ENCODE measurements at places on chromosomes 11 and 22.
A peak's percentile ranks its signal among the peaks of the same experiment; 100 is the strongest.

DNA sequence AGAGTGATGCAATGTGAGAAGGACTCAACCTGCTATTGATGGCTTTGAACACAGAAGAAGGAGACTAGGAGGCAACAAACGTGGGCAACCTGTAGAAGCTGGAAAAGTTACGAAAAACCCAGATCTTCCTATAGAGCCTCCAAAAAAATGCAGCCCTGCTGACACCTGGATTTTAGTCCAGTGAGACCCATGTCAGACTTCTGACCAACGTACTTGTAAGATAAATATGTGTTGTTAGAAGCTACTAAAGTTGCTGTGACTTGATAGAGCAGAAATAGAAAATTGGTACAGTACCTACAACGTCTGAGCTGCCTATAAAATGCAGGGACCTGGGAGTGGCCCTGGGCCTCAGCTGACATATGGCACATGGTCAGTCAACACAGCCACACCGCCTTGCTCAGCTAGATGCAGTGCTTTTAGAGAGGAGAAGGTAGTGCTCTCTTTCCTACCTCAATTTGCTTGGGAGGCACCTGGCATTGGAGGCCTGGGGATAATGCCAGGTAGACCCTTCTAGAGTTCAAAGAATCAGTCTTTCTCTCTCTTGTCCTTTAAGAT is 97.4 kb downstream of the ARL14EP start:
- DNase-seq: no peak

DNA sequence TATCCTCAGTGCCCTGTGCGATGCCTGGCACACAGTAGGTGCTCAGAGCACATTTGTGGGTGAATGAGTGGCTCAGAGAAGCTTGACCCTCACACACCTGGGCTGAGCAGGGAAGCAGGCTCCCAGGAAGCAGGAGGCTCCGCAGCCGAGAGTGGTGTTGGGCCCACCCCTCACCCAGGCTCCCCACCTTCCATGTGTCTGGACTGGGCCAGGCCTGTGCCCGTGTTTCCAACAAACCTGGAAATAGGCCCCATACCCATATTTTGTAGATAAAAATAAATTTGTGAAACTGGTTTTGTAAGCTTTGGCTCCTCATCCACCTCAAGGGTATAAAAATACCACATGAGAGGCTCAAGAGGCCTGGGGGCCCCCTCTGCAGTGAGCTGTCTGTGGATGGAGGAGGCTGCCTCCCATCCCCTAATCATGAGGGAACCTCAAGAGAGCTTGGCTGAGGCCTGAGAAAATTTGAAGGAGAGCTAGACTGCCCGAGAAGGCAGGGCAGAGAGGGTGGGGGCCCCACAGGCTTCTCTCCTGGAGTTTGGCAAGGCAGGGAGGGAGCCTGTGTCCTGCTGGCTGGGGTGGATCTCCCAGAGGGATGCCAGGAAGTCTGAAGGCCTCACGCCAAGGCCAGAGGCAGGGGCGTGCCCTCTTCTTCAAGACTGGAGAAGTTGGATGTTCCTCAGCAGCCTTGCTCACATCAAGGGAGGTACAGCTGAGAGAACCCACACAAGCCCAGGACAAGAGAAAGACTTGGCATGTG is 147.0 kb upstream of the NECTIN1 start:
- DNase-seq: no peak

DNA sequence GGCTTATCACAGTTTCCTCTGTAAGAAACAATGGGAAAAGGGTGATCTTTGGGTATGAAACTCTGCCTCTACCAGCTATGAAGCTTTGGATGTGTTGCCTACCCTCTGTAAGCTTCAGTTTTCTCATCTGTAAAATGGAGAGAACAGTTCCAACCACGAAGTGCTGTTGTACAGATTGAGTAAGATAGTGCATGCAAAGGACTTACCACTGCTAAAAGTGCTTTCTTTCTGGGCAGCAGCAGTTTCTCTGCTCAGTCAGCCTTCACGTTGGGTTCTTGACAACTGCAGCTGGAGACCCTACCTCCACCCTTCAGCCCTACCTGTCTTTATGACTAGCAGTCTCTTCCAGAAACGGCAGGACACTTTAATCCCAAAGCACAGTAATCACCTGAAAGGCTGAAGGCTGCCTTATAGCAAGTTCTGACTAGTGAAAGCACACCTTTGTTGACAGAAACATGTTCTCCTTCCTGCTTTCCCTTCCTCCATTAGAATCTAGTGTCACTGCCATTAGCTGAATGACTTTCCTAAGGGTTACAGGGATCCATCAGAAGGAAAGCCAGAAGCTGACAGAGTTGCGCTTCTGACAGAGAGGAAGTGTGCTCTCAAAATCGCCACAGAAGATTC is 91.4 kb downstream of the RPL27A start:
- DNase-seq: no peak

DNA sequence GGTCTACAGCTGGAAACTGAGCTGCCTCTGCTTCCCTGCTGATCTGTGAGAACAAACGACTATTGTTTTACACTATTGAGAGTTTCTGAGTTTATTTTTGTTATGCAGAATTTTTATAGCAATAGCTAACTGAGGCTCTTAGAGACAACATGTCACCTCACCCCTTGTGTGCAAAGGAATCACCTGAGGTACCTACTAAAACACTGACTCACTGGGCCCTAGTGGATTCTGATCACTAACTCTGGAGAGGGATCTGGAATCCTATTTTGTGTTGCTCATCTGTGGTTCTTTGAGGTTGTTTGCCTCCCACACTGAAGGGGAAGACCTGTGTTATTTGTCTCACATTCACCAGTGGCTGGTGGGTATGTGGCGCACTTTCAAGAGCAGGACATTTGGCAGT is 13.4 kb upstream of the B3GAT1 start:
- DNase-seq: no peak

- DNase-seq: no peak
Observed at GRCh38 chr11:12901874-12902481, 107.1 kb upstream of the RASSF10 start.

DNA sequence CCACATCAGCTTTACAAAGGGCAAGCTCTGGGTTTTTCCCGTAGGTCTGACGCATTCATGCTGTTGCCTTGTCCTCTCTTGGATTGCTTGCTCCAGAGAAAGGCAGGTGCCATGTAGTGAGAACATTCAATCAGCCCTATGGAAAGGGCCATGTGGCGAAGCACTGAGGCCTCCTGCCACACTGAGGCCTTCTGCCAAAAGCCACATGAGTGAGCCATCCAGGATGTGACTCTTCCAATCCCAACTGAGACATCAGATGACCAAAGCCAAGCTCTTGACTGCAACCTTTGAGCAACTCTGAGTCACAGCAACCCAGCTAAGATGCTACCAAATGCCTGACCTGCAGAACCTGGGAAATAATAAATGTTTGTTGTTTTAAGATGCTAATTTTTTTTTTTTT is 9.0 kb upstream of the PANX3 start:
- DNase-seq: no peak

DNA sequence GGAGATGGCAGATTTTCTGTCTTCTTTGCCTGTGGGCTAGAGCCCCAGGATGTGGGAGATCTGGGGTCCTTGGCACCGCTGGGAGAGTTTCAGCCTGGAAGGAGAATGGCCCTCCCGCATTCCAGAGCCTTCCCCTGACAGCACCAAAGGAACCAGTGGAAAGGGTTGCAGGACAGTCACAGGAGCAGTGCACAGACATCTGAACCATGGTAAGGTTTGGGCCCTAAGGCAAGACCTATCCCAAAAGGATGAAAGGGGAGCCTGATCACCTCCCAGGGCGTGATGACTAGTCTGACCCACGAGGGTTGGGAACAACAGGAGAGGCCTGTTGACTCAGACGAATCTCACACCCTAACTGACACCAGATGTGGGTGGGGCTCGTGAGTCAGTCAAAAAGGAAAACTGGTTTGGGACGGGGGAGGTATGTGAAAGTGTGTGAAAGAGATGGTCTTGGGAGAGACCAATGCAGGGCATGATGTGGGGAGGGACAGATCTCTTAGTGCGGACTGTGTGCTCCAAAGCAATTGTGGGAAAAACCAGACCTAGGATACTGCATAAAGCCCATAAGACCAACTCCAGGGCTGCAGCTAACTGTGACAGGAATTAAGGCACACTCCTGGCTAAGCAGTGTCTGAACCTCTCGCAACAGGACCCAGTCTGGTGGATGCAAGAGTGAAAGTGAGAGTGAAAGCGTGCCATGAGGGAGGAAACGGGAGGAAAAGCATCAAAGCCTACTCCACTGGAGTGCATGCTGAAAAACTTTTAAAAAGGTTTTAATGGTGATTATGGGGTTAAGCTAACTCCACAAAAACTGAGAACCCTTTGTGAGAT is 39.1 kb upstream of the GLYAT start:
- DNase-seq: peak; percentile 39

GRCh38 chr22:36196254-36197064 is 5.2 kb downstream of the APOL4 start:
- no peak for DNase-seq

GRCh38 chr11:65884716-65885092 is 3.6 kb downstream of the FIBP start:
- DNase-seq: peak; percentile 88

DNA sequence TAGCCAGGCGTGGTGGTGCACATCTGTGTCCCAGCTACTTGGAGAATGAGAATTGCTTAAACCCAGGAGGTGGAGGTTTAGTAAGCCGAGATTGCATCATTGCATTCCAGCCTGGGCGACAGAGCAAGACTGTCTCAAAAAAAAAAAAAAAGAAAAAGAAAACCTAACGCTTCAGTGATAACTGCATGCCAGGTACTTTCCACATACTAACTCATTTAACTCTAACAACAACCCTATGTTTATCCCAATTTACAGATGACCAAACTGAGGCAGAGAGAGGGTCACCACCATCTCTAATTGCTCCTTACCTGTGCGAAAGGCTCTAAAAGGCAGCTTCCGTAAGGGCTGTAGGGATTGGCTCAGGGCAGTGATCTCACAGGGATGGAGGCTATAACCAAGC is 11.6 kb downstream of the PISD start:
- DNase-seq: peak; percentile 82

DNA sequence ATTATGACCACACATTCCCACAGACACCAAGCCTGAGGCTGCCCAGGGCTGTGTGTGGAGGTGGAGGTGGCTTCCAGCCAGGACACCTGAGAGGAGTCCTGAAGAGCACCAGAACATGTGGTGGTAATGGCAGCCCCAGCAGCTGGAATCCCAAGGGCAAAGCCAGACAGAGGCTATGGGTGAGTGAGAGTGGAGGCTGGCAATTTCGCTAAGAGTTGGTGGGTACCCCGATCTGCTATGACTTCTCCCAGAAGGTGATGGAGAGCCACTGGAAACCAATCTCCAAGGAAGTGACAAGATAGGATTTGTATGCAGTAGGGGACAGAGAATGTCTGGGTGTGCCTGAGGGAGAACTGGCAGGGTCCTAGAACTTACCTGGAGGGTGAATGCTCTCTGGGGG is 69.3 kb upstream of the CLTCL1 start:
- DNase-seq: no peak

- DNase-seq: peak; percentile 29
Observed at GRCh38 chr22:33467620-33468095, 409.5 kb upstream of the SYN3 start.

- peak; percentile 94 for DNase-seq
Observed at GRCh38 chr22:45688600-45689080, 17.0 kb downstream of the ATXN10 start.

- DNase-seq: peak; percentile 4
Observed at GRCh38 chr11:83571302-83571701, 285.1 kb upstream of the CCDC90B start.

DNA sequence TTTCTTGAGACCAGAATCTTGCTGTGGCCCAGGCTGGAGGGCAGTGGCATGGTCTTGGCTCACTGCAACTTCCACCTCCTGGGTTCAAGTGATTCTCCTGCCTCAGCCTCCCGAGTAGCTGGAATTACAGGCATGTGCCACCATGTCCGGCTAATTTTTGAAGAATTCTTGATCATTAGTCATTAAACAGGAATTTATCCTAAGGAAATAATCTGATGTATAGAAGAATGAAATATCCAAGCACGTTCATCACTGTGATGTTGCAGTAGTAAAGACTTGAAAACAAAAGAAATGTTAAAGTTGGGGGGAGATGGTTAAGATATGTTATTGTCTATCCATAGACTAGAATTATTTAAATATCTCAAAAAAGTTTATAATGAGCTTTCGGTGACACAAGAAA is 23.6 kb downstream of the CBL start:
- no peak for DNase-seq

- no peak for DNase-seq
Observed at GRCh38 chr11:85652786-85653447, 5.2 kb downstream of the TMEM126A start.

DNA sequence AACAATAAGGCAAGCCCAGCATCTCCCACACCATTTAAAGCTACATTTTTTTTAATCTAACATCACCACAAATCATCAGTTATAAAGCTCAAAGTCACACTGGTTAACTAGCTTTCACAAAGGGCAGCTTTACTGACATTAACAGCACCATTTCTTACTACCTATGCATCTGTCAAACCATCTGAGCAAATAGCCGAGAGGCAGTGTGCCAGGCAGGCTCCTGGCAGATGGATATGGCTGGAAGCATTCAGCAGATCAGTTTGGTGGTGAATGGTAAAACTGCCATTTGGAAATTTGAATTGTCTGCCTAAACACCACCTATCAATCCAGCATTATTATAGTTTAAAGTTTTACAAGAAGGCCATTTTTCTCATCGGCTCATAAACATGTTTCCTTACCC is 131.2 kb downstream of the TTC28 start:
- DNase-seq: no peak

DNA sequence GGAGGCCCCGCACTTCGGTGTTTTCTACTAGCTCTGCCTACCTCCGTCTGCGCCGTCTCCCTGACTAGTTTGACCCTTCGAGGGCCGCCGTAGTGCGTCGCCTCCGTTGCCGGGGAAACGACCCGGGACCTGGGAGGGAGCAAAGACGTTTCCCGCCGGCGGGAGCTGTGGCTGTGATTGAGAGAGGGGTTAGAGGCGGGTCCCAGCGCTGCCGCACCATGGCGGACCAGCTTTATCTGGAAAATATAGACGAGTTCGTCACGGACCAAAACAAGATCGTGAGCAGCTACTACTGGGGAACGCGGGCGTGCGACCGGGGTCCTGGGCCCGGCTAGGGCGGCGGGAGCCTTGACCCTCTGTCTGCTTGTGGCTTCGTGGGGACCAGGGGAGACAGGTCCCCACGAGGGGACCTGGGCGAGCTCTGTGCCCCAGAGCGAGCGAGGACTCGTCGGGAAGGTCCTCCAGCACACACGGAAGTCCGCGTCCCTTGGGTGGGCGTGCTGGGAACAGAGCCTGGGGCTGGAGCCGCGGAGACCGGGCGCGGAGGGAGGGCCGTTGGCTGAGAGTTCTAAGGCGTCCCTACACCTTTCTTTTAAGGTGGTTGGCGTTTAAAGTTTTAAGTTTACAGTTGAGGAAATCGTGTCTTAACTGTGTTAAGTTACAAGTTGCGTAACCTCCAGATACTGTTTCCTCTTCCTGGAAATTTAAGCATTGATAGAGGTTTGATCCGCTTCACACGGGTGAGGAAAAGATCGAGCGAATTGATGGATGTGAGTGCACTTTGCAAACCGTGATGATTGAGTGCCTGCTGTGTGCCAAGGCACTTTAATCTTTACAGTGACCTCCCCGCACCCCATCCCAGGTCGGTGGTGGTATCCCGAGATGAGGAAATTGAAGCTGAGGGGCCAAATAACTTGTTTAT is at the start of gene POLD3:
Gene POLD3 (plus strand): TSS at position 142 of the 922 bp plus-strand sequence. CDS start 77 bp downstream, at position 219.
- peak; percentile 96 for DNase-seq
